Mucosa of gallbladder (tissue), 1 donor: ENCODE measurements at places on chromosomes 7 and 10.
A peak's percentile ranks its signal among the peaks of the same experiment; 100 is the strongest.

DNA sequence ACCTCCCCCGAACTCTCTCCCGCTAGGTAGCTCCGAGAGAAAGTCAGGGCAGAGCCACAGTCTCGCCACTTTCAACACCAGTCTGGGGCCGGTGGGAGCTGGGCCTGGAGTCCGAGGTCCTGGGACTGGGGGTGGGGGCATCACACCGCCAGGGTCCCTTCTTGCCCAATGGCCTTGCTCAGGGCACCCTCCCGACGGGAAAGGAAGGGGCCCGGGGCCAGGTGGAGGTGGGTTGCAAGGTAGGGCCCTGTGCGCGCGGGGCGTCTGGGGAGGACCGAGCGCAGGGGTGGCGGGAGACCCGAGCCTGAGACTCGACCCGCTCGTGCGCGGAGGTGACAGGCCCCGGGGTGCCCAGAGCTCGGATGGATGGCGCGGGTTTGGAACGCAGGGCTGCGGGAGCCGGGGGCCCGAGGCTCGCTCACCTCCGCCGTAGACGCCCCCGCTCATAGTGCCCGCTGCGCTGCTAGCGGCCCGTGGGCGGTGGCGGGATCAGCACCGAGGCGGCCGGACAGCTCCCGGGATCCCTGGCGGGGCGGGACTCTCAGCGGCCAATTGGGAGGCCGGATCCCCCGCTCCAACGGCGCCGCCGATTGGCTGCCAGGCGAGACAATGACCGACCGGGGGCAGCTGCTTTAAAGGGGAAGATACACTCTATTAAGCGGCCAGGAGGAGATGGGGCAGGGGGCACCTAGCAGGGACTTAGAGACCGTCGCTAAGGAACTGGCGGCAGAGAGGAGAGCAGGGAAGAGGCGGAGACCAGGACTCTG, at the start of gene ACTL6B:
Gene ACTL6B (minus strand): TSS at position 541 of the 767 bp plus-strand sequence. CDS start 94 bp downstream, at position 447.
- peak; percentile 59 for DNase-seq

DNA sequence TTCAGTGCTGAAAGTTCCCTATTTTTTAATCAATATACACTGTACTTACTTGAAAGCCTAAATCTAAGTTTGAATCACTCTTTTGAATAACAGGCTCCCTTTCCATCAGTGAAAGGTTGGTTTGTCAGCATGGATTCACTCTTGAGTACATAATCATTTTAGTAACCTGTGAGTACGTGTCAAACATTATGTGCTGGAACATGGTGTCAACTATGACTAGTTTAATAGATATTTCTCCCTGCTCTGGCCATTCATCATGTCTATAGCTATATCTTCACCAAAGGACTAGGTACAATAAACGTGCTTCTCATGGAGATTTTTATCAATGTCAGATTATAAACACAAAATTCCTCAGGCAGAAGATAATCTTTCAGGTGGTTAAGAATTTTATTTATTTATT, 61.7 kb upstream of the MDFIC start:
- DNase-seq: no peak

GRCh38 chr10:48448796-48449195, 142.3 kb downstream of the MAPK8 start:
- no peak for DNase-seq

GRCh38 chr7:30845426-30846135, 66.1 kb upstream of the AQP1 start:
- no peak for DNase-seq

DNA sequence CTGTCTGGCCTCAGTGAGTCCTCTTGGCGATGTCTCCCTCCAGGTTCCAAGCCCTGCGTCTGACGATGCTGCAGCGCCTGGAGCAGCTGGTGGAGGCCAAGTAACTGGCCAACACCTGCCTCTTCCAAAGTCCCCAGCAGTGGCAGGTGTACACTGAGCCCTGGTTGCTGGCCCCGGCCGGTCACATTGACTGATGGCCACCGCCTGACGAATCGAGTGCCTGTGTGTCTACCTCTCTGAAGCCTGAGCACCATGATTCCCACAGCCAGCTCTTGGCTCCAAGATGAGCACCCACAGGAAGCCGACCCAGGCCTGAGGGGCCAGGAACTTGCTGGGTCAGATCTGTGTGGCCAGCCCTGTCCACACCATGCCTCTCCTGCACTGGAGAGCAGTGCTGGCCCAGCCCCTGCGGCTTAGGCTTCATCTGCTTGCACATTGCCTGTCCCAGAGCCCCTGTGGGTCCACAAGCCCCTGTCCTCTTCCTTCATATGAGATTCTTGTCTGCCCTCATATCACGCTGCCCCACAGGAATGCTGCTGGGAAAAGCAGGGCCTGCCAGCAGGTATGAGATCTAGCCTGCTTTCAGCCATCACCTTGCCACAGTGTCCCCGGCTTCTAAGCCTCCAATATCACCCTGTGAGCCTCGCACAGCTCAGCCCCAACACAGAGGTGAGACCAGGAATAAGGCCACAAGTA, 7.3 kb upstream of the ZNF22 start:
- no peak for DNase-seq

DNA sequence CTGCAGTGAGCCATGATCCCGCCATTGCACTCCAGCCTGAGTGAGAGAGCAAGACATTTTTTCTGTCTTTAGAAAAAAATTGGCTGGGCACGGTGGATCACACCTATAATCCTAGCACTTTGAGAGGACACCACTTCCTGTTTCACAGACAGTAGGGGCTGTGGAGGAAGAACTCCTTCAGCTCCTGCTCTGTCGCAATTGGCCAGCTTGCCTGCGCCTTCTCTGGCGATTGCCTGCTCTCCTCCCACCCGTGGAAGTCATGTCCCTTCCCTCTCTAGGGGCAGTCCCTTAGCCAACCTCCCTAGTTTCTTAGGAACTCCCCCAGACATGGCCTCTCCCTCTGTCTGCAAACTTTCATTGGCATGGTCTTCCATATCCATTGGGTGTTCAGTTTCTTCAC, 8.7 kb downstream of the PDSS1 start:
- no peak for DNase-seq

DNA sequence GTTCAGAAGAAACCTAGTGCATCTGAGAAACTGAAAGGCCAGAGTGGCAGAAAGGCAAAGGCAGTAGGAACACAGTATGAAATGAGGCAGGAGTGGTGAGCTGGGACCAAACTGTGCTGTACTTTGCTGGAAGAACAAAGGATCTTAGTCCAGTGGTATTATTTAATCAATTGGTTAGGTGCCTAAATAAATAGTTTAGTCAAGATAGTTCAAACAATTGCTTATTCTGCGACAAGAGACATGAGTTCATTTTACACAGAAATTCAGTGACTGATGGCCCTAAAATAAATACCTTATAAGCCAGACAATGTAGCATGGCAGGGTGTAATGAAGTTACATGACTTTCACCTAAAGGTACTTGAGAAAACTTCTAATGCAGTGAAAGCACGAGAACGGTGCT, 181.8 kb upstream of the LRRN3 start:
- no peak for DNase-seq

GRCh38 chr10:100489396-100489795, 26.6 kb downstream of the WNT8B start:
- no peak for DNase-seq
